ENCODE measurements at places on chromosomes 6 and 20. TPM values are rescaled to one million over a fixed set of nuclear protein-coding genes. Genes with fewer than 3 reads are reported as not detected.

The RNASET2 gene
- total RNA-seq = 73.1 TPM

The TRERF1 gene
- 3.8 TPM for total RNA-seq

The SAMD3 gene
- 5.2 TPM for total RNA-seq

The OGFRL1 gene
- total RNA-seq = 29.0 TPM
